ENCODE measurements at places on chromosomes 13 and 19. TPM values are rescaled to one million over a fixed set of nuclear protein-coding genes. Genes with fewer than 3 reads are reported as not detected.

Gene PTPRH
- 1.2 TPM for total RNA-seq

Gene PIK3R2
- 22.1 TPM for total RNA-seq

Gene TMEM238
- total RNA-seq: 0.39 TPM

Gene CCL25
- total RNA-seq: not detected

DNA sequence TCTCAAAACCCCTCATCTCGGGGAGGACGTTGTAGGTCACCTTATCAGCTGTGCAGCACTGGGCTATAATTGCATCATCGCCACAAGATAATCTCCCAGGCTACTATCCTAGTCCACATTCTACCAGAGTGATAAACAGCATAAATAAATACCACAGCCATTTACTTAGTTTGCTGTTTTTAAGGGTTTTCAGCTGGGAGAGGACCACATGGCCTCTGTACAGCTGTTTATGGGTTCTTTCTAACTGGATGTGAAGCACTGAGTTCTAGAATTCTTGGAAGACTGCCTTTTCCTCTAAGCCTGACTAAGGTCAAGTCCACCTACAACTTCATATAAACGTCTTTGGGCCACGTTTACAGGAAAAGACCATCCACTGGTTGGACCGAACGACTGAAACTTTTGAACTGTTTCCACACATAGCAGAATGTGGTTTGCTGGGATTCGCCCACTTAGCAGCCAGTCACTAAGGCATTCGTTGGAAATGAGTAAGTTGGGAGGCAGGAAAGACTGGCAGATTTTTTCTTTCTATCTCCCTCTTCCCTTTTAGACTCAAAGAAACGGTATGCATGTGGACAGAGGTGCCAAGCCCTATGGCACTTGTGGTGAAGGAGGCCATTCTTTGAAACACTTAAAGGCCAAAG is 752.5 kb upstream of the SGCG start:
- no peak for DNase-seq

GRCh38 chr19:16180611-16181010 is 4.6 kb upstream of the FAM32A start:
- no peak for DNase-seq

GRCh38 chr19:55014714-55015113 is 23.4 kb downstream of the GP6 start:
- DNase-seq: peak; percentile 22

DNA sequence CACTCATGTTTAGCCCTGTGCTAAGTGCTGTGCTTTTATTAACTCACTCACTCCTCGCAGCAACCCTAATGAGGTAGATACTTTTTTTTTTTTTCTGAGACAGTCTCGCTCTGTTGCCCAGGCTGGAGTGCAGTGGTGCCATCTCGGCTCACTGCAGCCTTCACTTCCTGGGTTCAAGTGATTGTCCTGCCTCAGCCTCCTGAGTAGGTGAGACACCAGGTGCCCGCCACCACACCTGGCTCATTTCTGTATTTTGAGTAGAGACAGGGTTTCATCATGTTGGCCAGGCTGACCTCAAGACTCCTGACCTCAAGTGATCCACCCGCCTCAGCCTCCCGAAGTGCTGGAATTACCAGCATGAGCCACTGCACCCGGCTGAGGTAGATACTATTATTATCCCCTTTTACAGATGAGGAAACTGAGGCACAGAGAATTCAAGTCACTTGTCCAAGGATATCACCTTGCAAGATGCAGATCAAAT is 2.5 kb downstream of the ITPKC start:
- DNase-seq: no peak

DNA sequence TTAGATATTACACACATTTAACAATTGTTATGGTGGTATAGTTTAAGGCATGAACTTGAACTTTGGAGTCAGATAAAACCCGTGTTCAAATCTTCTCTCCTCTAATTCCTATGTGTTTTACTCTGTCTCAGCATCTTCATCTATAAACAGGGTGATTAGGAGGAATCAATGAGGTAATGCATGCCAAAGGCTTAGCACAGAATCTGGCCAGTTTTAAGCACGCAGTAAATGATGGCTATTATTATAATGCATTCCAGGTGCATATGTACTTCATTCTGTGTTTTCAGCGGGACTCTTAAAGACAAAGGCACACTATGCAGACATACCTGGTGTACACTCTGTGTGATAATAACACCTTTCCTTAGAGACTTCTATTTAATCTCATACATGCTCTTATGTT is 88.0 kb upstream of the FRY start:
- DNase-seq: no peak

DNA sequence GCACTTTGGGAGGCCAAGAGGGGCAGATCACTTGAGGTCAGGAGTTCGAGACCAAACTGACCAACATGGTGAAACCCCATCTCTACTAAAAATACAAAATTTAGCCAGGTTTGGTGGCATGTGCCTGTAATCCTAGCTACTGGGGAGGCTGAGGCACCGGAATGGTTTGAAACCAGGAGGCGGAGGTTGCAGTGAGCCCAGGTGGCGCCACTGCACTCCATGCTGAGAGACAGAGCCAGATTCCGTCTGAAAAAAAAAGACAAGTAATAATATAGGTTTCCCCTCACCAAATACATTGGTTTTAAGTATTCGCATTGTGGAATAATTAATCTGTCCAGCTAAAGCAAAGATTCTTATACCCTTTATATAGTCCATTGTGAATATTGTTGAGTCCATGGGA is 1544.6 kb downstream of the OLFM4 start:
- no peak for DNase-seq

GRCh38 chr19:38004186-38004520 is 97.1 kb downstream of the SIPA1L3 start:
- DNase-seq: no peak

DNA sequence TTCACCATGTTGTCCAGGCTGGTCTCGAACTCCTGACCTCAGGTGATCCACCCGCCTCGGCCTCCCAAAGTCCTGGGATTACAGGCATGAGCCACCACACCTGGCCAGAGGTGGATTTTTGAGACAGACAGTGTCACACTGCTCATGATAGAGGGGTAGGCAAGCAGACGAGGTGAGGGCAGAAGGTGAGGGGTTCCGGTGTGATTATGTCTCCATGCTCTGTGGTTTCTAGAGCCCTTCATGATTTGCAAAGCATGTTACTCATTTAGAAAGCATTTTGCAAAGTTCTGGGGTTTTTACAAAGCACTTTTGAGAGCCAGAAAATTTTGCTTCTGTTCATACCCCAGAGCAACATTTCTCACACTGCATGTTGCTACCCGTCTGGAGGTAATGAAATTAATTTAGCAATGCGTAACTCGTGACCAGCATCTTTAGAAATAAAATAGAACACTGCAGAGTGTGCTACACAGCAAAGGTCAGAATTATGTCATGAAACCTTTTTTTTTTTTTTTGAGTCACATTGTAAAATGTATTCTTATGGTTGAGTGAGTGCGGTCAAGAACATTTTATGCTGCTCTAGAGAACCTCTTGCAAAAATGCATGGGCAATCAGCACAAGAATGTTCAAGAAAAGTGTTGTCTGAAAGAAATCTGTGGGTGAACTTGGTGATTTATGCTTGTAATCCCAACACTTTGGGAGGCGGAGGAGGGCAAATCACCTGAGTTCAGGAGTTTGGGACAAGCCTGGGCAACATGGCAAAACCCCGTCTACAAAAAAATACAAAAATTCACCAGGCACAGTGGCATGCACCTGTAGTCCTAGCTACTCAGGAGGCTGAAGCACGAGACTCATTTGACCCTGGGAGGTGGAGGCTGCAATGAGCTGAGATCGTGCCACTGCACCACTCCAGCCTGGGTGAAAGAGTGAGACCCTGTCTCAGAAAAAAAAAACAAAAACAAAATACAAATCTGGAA is 58.0 kb downstream of the MAP4K1 start:
- no peak for DNase-seq

DNA sequence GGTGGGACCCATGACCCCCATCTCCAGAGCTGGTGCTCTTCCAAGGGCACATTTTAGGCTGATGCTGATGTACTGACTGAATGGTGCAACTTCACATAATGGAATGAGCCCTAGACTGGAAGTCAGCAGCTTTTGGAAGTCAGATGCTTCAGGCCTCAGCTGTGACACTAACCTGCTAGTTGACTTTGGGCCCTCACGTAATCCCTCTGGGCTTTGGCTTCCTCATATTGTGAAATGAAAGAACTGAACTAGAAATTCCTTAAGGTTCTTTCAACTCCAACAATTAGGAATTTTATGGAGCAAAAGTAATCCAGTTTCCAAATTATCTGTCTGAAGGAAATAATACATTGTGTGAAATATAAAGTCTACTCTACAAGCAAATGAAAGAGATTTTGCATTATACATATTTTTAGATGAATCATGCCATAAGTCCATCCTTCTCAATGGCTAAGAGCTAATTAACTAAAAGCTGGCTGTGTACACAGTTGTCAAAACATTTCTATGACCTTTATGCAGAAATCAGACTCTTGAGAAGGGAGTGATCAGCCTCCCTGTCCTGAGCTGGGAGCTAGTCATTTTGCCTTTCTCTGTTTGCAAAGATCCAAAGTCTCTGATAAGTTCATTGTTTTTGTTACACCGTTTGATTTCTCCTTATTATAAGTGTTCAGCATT is 204.2 kb downstream of the DCLK1 start:
- DNase-seq: no peak

GRCh38 chr13:106367361-106367971 is 168.0 kb downstream of the EFNB2 start:
- DNase-seq: no peak

DNA sequence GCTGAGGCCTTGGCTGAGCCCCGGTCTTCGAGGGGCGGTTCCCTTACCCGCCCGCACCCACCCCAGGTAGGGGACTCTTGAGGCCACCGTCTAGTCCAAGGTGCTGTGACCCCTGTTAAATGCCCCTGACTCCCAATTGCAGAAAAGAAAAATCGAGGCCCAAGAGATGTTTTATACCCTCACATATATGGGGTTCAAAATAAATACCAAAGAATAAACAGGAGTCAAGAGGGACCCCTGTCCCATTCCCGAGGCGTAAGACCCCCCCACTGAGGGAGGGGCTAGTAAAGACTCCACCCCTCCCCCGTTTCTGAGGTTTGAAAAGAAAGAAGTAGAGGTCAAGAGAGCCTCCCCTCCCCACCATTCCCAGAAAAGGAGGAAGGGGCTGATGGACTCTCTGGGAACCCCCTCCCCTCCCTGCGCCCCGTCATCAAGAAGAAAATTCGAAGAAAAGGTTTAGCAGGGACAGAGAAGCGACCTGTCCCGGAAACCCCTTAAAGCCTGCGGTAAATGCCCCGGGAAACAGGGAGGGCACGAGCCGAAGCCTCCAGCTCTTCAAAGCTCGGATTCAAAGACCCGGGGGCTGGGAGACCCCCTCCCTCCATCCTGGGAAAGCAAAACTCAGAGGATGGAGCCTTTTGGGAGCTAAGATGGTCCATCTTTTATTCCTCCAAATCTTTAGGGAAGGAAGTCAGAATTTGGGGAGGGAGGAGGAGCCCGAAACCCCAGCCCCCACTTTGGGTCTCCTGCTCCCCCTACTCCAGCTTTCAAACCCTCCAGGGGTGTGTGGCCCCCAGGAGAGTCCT is 755 bp upstream of the RAB3A start:
- peak; percentile 43 for DNase-seq

DNA sequence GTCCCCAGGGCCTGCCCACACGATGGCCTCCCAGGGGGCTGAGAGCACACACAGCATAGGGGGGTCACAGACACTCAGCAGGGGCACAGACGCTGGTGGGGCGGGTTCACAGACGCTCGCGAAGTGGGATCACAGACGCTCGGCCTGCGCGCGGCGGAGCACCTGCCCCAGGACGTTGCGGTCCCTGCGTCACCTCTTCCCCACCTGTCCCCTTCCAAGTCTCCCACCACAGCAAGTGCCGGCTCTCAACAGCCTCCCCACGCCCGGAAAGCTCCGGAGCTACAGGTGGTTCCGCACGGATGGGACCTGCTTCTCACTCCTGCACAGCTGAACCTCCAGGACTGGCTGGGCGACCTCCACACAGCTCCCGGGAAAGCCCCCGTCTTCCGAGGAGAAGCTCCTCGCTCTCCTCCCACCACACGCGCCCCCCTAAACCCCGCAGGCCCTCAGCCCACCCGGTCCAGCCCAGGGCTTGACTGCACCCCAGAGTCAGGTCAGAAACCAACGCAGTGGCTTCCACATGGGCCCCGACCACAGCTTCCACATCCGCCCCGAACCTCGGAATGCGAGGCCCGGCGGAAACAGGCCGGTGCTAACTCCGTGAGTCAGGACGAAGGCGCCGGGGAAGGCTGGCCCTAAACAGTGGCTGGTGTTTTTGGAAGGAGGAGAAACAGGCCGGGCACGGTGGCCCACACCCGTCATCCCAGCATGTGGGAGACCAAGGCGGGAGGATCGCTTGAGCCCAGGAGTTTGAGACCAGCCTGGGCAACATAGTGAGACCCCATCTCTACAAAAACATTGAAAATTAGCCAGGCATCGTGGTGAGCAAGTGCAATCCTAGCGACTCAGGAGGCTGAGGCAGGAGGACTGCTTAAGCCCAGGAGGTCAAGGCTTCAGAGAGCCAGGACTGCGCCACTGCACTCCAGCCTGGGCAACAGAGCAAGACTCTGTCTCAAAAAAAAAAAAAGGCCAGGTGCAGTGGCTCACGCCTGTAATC is 16.5 kb downstream of the BTBD2 start:
- no peak for DNase-seq

- DNase-seq: peak; percentile 78
Measured at GRCh38 chr19:46841458-46842083, 9.1 kb downstream of the AP2S1 start.

DNA sequence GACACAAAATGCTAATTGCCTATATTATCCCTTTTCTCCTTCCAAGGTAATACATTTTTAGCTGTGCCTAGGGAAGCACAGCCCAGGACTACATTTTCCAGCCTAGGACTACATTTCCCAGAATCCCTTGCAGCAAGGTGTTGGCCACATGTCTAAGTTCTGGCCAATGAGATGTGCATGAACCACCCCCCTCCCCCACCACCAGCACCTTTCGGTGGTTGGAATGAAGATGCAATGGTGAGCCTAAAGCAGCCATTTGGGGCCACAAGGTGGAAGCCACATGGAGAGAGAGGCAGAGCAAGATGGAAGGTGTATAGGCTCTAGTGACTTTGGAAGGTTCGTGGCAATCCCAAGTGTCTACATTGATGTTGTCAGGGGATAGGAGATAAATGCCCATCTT is 16.2 kb downstream of the UNC13A start:
- DNase-seq: no peak

- peak; percentile 50 for DNase-seq
Measured at GRCh38 chr19:42250183-42250665, 4.7 kb downstream of the ERF start.

GRCh38 chr19:39563408-39563807 is 23.4 kb upstream of the EID2 start:
- DNase-seq: no peak

DNA sequence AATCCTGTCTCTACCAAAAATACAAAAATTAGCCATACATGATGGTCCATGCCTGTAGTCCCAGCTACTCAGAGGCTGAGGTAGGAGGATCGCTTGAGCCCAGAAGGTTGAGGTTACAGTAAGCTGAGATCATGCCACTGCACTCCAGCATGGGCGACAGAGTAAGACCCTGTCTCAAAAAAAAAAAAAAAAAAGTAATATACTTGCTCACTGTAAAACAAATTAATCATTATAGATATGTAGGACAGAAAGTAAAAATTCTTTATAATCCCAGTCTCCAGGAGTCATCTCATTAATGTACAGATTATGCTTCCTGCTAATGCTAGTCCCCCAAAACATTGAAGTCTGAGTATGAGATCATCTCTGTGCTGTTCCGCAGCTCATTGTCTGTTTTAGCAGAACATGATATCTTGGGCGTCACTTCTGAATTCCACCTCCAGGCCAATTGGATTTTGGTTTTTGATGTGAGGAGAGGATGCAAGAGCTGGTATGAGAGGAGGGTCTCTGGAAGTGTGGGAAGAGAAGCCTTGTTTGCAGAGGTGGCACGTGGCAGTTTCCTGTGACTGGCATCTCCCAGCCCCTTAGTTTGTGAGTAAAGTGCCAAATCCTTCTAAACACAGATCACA is 75.4 kb upstream of the NPAS1 start:
- no peak for DNase-seq

Measured in heart right ventricle (tissue), 16 donors.